Thyroid gland (tissue), 4 donors: ENCODE measurements at places on chromosomes 4 and X. TPM values are rescaled to one million over a fixed set of nuclear protein-coding genes. Genes with fewer than 3 reads are reported as not detected.

The FAM9A gene
- total RNA-seq = not detected

The PRR32 gene
- not detected for total RNA-seq

- DNase-seq = no peak
Observed at GRCh38 chrX:123525123-123525725, 207.6 kb downstream of the THOC2 start.

The CHRDL1 gene
- 140 TPM for total RNA-seq

The TRPC3 gene
- total RNA-seq = 0.27 TPM

The VCX3A gene
- not detected for total RNA-seq

The SHROOM4 gene
- 4.1 TPM for total RNA-seq

The NPFFR2 gene
- total RNA-seq = not detected

- no peak for DNase-seq
Observed at GRCh38 chrX:137194164-137194563, 160.4 kb upstream of the GPR101 start.

DNA sequence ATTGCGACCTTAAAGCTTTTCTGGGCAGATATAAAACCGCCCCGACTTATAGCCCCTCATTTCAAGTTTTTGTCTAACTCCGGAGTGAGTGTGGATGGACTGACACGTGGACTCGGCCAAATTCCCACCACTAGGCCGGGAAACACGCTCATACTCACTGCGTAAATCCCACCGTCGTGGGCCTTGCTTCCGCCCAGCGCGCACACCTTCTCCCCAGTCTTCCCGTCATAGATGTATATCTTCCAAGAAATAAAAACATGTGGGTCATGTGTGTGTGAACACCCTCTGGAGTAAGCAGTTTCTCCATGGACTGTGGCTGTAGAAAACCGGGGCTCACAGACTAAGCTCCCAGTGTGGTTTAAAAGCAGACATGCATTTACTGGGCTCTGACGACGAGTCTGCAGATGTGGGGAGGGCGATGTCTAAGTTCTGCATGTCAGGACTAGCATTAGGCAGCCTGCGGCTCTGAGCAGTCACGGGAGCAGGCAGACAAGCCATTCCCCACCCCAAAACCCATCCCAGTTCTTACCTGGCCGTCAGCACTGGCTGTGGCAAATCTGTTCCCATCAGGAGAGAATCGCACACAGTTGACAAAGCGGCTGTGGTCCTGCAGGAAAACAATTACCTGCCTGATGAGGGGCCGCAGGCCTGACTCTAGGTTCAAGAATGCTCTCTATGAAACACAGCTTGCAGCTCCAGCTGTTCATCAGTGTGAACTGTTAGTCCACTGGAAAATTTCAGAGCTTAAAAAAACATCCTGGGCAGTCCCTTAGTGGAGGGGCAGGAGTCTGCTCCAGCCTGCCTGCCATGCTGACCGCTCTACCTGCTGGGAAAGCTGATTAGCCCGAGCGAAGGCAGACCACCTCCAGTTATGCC lies 28.2 kb downstream of the WDR1 start:
- DNase-seq = no peak

DNA sequence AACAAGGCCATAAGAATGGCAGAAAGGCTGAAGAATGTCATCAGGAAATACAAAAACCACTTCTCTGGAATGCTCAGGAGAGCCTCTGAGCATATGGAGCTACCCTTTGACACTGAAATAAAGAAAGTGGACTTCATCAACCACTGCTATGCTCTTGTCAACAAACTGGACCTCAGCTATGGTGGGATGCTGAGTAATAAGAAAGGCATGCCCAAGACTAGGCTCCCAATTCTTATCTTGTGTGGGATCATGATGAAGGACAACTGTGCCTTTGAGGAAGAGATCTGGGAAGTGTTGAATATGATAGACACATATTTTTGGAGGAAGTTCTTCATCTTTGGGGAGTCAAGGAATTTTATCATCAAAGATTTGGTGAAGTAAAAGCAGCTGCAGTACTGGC lies 86.9 kb upstream of the MAGEB16 start:
- no peak for DNase-seq

- no peak for DNase-seq
Observed at GRCh38 chr4:140336730-140337129, 36.7 kb upstream of the SCOC start.

DNA sequence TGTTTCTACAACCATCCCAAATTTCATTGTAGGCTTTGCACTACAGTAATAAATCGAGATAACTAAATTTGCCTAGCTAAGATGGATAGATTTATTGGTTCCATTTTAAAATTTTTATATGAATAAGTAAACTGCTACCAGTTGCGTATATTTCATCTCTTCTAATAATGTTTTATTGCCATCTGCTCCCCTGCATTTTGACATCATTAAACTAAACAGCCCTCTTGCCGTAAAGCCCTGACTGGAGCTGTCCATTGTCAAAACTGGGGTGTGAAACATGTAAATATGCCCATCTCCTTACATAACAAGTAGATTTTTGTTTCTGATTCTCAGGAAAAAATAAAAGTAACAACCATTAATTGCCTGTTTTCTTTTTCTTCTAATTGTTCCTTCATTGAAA lies 130.8 kb upstream of the BMPR1B start:
- no peak for DNase-seq

GRCh38 chr4:139913398-139913990 lies 240.5 kb downstream of the MAML3 start:
- DNase-seq = no peak

- DNase-seq = no peak
Observed at GRCh38 chr4:8399298-8399697, 41.2 kb downstream of the ACOX3 start.

DNA sequence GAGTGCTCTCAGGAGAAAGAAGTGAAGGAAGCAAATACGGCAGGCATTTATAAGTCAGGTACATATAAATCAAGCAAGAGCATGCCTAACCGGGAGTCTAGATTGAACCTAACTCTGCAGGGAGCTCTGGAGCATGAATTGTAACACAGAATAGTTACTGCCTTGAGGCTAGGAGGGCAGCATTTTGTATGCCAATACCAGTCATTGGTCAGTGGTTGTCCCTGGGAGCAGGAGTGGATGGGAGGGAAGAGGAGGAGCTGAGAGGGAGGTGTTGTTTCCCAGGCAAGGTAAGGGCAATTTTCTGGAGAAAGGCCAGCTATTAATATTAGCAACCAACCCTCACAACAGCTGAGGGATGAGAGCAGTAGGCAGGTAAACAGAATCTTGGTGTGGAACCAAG lies 224.7 kb upstream of the DCAF8L1 start:
- peak; percentile 6 for DNase-seq

The HPF1 gene
- 26.5 TPM for total RNA-seq

The SPIN4 gene
- 4.3 TPM for total RNA-seq

GRCh38 chrX:95318882-95319281 lies 1365.8 kb upstream of the DIAPH2 start:
- no peak for DNase-seq

The EOLA1 gene
- 18.4 TPM for total RNA-seq
